ENCODE measurements at places on chromosomes 16 and 17.

DNA sequence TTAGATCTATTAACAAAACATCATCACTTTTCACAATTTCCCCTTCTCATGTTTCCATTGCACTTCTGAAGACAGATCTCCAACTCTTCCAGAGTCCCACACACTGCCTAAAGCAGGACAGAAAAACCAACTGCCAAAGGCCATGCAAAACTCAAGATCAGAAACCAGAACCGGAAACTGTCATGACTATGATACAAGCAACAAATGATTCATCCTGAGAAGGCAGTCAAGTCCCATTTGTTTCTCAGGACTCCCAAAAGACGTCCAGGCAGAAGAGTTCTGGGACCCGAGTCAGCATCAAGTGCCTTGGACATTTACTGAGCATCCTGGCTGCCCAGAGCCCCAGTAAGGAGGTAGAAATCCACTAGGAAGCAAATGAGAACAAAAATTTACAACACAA is 38.8 kb downstream of the ERN1 start:
- DNase-seq, result no peak

GRCh38 chr17:38690386-38690785 is 14.7 kb upstream of the MLLT6 start:
- no peak for DNase-seq

- DNase-seq, result no peak
Observed at GRCh38 chr16:49700251-49701064, 155.5 kb downstream of the ZNF423 start.

DNA sequence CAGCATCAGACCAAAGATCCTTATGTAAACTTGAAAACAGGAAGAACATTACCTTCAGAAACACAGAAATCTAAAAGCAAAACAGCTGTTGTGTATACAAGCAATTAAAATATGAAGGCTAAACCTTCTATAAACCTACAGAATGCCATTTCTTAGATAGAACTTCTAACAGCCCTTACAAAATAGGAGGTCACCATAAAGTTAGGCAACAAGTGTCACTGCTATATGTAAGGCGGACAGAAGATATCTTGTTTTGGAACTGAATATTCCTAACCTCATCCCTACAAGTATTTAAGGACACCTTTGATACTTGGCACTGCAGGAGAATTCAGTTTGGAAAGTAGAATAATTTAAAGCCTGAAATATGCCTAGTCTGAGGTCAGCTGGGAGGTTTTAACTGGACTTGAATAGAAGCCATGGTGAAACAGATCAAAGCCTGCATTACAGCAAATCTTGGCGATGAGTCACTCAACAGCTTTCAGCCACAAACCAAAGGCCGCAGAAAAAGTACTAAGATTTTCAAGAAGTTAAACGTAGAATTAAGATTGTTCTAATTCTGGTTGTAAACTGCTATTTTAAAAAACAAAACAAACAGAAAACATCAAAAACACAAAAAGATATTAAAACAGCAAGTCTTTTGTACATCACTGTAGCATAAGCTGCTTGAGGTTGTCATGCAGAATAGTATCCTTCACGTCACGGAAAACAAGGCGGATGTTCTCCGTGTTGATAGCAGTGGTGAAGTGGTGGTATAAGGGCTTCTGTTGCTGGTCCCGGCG is 42.7 kb downstream of the GNA13 start:
- DNase-seq, result no peak

GRCh38 chr17:76493505-76494167 is 7.6 kb downstream of the RHBDF2 start:
- no peak for DNase-seq

- no peak for DNase-seq
Observed at GRCh38 chr17:69485901-69486643, 71.6 kb downstream of the MAP2K6 start.

DNA sequence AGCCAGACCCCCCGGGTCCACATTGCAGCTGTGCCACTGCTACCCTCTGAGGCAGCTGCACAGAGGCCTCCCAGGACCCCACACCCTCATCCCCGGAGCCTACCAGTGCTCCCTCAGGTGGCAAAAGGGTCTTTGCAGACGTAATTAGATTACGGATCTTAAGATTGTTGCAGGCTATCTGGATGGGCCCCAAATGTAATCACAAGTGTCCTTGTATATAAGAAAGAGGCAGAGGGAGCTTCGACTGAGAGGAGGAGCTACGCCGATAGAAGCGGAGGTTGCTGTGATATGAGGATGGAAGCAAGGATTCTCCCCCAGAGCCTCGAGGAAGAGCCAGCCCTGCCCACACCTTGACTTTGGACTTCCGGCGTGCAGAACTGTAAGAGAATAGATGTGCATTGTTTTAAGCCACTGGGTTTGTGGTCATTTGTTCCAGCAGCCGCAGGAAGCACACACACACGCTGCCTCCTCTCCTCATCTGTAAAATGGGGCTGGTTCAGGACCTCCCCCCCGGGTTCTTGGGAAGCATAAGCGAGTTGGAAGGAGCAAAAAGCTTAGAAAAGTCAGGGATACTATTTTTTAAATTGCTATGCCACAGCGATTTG is 10.5 kb upstream of the RAI1 start:
- DNase-seq, result no peak

- no peak for DNase-seq
Observed at GRCh38 chr16:22370038-22370820, 4.2 kb downstream of the CDR2 start.

GRCh38 chr17:74642995-74643394 is 19.5 kb upstream of the CD300E start:
- DNase-seq, result no peak

GRCh38 chr17:73710095-73710592 is 65.9 kb upstream of the SDK2 start:
- DNase-seq, result peak; percentile 17

DNA sequence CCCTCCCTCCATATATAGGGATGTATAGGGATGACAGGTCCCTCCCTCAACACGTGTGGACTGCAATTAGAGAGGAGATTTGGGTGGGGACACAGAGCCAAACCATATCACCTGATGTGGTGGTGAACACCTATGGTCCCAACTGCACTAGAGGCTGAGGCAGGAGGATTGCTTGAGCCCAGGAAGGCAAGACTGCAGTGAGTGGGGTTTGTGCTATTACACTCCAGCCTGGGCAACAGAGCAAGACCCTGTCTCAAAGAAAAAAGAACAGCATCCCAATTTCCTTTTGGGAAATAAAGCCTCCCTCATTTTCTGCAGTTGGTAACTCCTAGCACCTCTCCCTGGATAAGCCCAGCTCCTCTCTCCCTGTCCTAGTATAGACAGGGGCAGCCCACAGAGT is 23.8 kb upstream of the LYRM9 start:
- DNase-seq, result no peak

DNA sequence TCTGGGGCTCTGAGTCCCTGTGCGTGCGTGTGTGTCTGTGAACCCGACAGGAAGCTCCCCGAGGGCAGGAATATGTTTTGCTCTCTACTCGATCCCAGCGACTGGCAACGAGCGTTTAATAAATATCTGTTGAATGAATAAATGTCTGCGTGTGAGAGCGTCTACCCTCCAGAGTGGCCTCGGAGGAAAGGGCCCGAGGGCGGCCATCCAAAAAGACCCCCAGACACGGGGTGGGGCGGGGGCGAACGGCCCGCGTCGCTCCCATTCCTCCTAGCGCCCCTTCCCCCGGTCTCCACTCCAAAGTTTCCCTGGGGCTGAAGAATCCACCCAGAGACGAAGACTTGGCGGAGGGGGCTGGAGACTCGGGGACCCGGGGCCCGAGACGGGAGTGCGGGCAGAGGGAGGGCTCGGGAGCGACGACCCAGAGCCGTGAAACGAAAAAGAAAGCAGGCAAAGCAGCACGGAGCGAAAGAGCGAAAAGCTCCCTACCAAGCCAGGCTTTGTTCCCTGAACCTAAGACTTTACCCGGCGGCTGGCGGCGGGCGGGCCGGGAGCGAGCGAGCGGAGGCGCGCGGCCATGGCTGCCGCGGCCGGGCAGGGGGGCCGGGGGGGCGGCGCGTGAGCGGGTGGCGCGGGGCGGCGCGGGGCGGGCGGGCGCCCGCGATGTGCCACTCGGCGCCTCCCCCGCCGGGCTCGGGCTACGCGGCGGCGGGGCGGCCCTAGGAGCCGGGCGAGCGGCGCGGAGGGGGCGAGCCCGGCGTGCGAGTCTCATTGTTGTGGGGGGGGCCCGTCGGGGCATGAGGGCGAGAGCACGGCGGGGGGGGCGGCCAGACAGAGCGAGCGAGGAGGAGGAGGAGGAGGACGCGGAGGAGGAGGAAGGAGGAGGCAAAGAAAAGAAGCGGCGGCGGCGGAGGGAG is at the start of gene MLLT6:
Gene MLLT6 (plus strand): TSS at position 668 of the 917 bp plus-strand sequence. CDS start 360 bp downstream, outside the sequence.
- peak; percentile 68 for DNase-seq

DNA sequence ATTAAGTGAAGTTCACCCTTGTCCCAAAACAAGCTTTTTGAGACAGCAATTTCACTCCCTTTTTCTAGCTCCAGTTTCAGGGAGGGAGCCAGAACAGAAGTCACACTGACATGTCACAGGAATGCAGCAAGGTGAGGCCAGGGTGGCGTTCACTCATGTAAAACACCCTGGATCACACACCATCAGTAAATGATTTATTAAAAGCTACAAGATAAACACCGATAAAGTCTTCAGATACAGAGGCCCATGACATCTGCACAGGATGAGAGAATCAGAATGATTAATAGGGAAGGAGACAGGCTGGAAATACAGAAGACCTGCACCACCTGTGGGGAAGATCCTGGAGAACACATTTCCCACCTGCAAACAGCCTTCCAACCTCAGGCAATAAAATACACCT is 77.5 kb upstream of the DYNLRB2 start:
- DNase-seq, result no peak

DNA sequence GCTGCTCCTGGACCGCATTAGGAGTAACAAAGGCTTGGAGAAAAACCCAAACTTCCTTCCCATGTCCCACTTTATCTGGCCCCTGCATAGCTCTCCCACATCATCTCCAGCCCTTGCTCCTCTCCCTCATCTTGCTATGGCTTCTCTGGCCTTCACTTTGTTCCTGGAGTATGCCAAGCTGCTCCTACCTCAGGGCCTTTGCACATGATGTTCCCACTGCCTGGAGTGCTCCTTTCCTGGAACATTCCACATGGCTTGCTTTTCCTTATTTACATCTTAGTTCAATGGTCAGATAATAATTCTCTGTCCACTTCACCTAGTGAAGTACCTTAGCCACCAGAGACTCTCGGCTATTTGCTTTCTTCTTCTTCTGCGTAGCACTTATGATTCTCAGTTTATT is 4.3 kb upstream of the KSR1 start:
- no peak for DNase-seq

GRCh38 chr16:83953796-83954576 is 946 bp downstream of the OSGIN1 start:
- no peak for DNase-seq

DNA sequence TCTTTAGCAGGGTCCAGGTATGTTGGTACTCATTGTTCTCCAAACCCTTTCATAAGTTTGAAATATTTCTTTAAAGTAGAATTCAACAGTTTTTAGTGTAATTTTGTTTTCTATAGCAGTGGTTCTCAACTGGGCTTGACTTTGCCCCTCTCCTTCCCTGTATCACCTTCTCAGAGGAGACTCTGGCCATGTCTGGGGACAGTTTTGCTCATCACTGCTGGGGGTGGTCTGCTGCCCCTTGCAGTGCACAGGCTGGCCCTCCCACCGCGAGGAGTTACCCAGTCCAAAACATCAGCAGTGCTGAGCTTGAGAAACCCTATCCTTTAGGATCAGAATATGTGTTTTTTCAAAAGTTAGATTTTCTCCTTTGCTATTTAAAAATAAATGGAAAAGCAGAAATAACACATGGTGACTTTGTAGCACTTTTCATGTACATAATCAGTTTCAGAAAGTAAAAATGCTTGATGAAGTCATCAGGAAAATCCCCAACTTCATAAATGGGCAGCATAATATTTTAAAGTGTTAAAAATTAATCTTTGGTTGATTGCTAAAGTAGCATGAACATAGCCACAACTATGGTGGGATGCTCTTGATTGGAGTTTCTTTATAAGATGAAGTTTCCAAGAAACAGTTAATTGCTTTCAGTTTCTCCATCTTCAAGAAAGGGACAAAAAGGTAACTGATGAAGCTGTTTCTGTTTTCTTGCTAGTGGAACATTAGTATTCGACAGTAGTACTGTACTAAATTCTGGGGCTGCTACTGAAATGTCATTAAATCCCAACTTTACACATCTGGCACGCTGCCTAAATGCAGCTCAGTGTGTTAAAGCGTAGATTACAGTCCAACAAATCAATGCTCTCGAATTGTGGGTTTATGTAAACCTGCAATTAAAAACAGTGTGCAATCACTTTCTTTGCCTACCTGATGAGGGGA is 70.3 kb downstream of the NETO2 start:
- DNase-seq, result no peak

GRCh38 chr17:59727817-59728533 is 20.5 kb downstream of the VMP1 start:
- DNase-seq, result no peak

GRCh38 chr16:761625-762513 is 1.3 kb downstream of the MSLN start:
- DNase-seq, result no peak

- DNase-seq, result no peak
Observed at GRCh38 chr17:49076573-49077384, 55.8 kb upstream of the B4GALNT2 start.

DNA sequence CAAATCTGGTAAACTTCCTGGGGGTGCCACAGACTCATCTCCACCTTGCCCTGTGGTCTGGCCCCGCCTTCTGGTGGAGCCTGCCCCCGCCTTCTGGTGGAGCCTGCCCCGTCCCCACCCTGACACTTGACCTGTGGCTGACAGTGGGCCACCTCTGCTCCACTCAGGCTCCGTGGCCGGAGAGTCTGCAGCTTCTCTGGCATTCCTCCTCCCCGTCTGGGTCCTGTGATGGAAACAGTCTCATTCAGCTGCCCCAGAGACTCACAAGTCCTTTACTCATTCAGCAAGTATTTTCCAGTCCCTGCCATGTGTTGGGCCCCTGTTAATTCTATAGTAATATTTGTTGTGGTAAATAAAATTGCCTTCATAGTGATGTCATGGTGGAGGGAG is 21.0 kb upstream of the G6PC1 start:
- no peak for DNase-seq

DNA sequence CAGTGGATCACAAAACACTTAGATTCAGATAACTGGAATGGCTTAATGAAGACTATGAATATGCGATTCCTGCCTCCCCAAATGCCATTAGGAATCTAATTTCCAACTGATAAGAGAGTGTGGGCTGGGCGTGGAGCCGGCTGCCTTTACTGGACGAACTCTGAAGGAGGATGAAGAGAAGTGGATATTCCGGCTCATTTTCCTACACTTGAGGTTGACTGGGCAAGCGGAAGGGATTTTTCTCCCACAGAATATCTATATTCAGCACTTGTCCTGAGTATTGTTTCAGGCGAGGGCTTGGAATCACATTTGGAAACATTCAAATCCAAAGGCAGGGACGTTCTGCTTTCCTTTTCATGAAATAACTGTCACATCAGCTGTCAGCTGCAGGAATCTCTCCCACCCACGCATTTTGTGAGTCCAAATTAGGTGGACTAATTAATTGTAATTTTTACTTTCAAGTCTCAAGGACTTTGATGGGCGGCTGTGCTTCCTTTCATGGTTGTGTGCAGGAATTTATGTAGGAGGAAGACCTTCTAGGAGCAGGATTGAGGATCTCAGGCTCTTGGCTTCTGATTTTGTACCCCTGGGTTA is 138.5 kb downstream of the PITPNC1 start:
- DNase-seq, result no peak

- DNase-seq, result no peak
Observed at GRCh38 chr17:20159406-20160069, 150.4 kb downstream of the SPECC1 start.
